Esophagus squamous epithelium (tissue), 5 donors: ENCODE measurements at places on chromosomes 5 and 9.
A peak's percentile ranks its signal among the peaks of the same experiment; 100 is the strongest.

DNA sequence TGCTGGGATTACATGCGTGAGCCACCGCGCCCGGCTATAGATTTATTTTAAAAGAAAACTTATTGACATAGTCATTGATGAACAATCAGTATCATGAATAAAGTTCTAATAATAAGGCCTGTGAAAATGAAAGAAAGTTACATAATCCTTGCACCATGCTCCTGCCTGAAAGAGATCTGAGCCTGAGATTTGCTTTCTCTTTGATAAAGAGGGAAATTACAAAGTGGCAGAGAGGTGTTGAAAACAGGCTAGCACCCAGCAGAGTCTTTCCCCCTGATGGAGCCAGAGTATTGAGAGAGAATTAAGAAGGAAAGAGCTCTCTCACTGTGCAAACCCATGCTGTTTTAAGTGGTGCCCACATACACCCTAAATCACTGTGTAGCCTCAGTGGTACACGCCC, 37.2 kb downstream of the SLC6A7 start:
- DNase-seq: no peak

DNA sequence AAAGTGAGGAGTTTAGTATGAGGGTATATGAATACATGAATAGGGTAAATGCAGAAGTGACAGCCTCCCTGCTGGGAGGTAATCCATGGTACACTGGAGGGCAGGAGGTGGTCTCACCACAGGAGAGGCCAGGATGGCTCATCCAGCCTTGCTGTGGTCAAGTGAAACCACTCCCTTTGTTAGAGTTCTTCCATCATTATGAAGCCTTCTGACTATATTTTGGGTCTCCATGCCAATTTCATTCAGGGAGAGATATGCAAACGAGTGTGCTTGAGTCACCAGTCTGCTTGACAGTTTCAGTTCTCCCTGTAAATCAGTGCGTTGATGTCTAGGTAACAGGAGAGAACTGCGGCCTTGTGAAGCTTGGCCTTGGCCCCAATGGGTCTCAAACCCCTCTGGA, 16.4 kb downstream of the PPP3R2 start:
- no peak for DNase-seq

DNA sequence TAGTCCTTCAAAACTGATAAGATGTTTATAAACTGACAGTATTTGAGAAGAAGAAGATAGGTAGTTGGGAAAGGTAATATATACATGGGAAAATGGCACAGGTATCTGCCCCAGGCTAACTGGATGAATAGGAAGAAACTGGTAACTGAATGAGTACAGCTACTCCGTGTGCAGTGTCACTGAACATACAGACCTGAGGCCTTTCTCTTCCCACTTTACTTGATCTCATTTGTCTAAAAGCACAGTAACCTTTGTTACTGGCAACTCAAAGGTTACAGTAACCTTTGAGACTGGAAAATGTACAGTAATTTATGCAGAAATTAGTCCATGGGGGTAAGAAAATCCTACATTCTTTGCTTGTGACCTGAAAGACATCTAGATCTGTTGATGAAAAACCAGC, 735.0 kb upstream of the RIOK2 start:
- DNase-seq: no peak

GRCh38 chr9:116098476-116098875, 55.1 kb upstream of the PAPPA start:
- no peak for DNase-seq

DNA sequence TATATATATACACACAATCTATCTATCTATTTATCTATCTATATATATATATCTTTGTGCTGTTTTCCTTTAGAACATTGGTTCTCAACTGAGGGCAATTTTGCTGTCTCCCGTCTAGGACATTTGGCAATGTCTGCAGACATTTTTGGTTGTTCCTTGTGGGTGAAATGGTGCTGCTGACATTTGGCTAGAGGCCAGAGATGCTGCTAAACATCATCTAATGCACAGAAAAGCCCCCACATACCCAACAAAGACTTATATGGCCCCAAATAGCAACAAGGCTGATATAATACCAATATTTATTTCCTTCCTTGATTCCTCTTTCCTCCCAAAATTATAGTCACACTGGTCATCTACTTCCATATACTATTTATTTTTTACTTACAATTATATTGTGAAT, 197.5 kb downstream of the TRPM3 start:
- DNase-seq: no peak

- DNase-seq: no peak
Observed at GRCh38 chr9:95261890-95262289, 55.6 kb downstream of the FANCC start.

DNA sequence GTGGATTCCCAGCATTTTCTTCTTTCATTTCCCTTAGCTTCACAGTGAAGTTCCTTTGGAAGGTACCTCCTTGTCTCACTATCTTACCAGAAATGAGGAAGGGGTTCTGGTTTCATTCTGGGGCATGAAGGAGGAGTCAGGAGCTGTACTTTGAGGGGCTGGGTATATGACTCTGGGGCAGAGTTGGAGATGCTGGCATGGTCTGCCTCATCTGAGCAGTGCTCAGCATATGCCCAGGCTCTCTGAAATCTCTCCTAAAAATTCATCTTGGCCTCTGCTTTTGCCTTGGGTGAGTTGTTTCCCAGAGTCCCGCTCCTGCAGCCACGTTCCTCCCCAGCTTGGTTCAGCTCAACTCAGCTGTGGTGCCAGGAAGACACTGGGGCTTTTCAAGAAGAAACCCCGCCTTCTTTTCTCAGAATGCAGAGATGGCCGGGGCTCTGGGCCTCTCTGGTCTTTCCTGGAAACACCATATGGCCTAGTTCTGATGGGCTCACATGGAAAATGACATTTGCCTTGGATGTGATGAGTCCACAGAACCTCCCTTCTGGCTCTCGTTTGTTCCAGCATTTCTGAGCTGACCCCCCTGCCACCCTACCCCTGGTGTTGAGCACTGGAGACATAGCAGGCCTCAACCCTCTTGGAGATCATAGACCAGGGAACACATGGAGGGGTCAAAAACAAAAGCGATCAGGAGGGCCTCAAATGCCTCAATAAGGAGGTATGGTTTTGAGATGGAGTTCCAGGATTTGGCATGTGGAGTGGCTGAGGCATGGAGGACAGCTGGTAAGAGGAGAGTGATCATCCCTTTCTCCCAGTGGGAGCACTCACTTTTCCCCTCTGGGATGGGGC, 12.0 kb upstream of the TGFBR1 start:
- DNase-seq: no peak

- DNase-seq: peak; percentile 34
Observed at GRCh38 chr9:98101868-98102273, 17.2 kb downstream of the TRIM14 start.

DNA sequence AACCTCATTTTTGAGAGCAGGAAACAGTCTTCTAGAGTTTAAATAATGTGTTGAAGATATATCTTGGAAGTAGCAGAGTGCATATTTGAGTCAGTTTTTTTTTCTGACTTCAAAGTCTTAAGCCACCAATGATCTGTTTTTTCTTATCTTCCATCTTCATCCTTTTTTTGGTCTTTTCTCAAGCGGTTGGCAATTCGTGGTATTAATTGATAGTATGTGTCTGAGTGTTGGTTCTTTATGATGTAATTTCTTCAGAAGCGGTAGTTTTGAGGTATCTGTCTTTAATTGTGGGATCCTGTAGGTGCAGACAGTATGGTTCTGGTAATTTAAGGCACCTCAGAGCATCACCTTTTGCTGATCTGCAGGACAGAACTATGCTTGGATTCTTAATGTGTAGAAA, 3.9 kb downstream of the CSNK1G3 start:
- no peak for DNase-seq

- no peak for DNase-seq
Observed at GRCh38 chr9:125551781-125552180, 155.2 kb downstream of the MAPKAP1 start.

GRCh38 chr9:90880669-90881068, 79.0 kb downstream of the SYK start:
- DNase-seq: no peak

GRCh38 chr5:74324556-74324955, 316.0 kb downstream of the ENC1 start:
- no peak for DNase-seq

DNA sequence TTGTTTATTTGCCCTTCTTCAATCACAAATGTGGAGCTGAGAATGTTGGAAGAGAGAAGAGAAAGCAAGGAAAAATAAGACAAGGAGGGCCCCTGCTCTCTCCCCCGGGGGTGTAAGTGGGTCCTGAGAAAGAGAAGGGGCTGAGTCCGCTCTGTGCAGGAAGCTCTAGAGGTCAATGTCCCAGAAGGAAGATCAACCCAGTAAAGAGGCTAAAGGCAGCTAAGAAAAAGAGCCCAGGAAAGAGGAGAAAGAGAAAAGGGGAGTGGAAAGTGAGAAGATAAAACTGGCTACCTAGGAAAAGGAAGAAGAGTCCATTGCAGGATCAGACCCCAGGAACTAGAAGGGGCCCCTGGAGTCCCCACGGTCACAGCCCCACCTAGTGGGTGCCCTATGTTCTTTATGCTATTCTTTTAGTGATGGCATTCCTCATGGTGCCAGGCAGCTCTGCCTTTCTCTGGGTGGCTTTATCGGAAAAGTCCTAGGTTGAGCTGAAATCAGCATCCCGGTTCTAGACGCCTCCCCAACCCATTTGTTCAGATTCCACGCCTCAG, 583.4 kb downstream of the ACTL7B start:
- DNase-seq: no peak

- DNase-seq: no peak
Observed at GRCh38 chr9:86369810-86370209, 15.6 kb upstream of the TUT7 start.

- no peak for DNase-seq
Observed at GRCh38 chr9:114488398-114489129, 16.7 kb downstream of the WHRN start.

DNA sequence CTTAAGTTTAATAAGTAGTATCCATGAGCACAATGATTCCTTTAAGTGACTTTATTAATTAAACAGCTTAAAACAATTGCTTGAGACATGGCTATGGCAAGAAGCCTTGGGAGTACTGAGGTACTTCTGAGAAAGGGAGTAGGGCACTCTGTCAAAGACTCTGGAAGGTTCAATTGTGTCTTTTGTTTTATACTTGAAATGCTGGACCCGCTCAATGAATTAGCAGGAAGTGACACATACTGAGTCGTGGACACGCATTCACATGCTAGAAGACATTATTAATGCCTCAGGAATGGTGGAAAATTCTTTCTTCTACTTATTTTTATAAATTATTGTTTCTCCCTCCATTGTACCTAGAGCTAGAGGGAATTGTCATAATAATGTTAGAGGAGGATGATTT, 347.3 kb upstream of the ZNF608 start:
- no peak for DNase-seq

DNA sequence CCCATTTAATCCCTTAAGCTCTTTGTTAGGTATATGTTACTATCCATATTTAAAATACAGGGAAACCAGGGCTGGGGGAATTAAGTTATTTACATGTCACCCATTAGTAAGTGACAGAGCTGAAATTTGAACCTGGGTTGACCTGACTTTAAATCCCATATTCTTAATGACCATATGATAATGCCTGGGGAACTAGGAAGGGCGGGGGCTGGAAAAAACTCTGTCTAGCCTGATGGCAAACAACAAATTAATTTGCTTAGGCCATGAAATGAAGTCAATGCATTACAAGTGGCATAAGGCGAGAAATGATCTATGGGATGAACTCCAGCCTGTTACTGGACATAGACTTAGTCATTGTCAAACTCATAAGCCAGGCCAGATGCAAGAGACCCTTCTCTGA, 325.7 kb upstream of the WWC1 start:
- no peak for DNase-seq

- no peak for DNase-seq
Observed at GRCh38 chr5:178385496-178385890, 152.9 kb upstream of the PHYKPL start.

- no peak for DNase-seq
Observed at GRCh38 chr9:1100945-1101344, 50.8 kb downstream of the DMRT2 start.

DNA sequence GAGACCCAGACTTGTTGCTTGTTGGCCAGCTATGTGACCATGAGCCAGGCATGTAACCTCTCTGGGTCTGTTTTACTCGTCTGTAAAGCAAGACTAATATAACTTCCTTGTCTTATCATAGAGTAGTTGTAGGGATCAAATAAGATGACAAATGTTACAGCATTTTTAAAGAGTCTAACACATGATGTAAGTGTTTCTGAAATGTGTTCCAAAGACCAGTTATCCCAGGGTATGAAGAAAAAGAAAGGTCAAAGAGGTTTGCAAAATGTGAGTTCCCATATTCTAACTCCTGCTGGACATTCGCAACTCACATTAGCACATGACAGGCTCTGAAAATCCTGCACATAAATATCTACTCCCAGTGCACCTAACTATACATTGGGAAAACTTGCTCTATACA, 28.5 kb upstream of the MATR3 start:
- no peak for DNase-seq
